Bronchial smooth muscle cell (primary cell): ENCODE measurements at places on chromosomes 3 and 15. TPM values are rescaled to one million over a fixed set of nuclear protein-coding genes. Genes with fewer than 3 reads are reported as not detected.

GALNT15 gene
- total RNA-seq, result 16.0 and 27.0 TPM in 2 replicates

ZNF385D gene
- total RNA-seq, result 1.1 and 1.5 TPM in 2 replicates

KNG1 gene
- total RNA-seq, result not detected in 2 replicates

DUOXA1 gene
- total RNA-seq, result under 0.01 TPM in 2 replicates

P3H2 gene
- 2.6 and 4.3 TPM in 2 replicates for total RNA-seq

ZCWPW2 gene
- total RNA-seq, result 0.69 and 1.1 TPM in 2 replicates

TMEM158 gene
- 10.2 and 19.7 TPM in 2 replicates for total RNA-seq

RBP2 gene
- total RNA-seq, result not detected in 2 replicates

SPTSSB gene
- under 0.01 and 0.09 TPM in 2 replicates for total RNA-seq

NRG4 gene
- total RNA-seq, result not detected in 2 replicates

ACKR2 gene
- 0.26 and 0.32 TPM in 2 replicates for total RNA-seq

CGGBP1 gene
- 27.6 and 33.1 TPM in 2 replicates for total RNA-seq

ITIH3 gene
- not detected in 2 replicates for total RNA-seq

SLITRK3 gene
- not detected in 2 replicates for total RNA-seq

CCK gene
- 3.9 and 43.5 TPM in 2 replicates for total RNA-seq

POPDC2 gene
- total RNA-seq, result under 0.01 and 0.26 TPM in 2 replicates

SCAMP2 gene
- total RNA-seq, result 8.8 and 9.1 TPM in 2 replicates

DVL3 gene
- total RNA-seq, result 28.7 and 36.6 TPM in 2 replicates

NMNAT3 gene
- 0.32 and 0.60 TPM in 2 replicates for total RNA-seq

ANAPC13 gene
- 81.6 and 92.4 TPM in 2 replicates for total RNA-seq

ZBBX gene
- total RNA-seq, result not detected in 2 replicates

CAND2 gene
- total RNA-seq, result 5.0 and 11.5 TPM in 2 replicates

CCNDBP1 gene
- total RNA-seq, result 44.8 and 52.0 TPM in 2 replicates

BCL2A1 gene
- 1.6 and 8.8 TPM in 2 replicates for total RNA-seq

MUSTN1 gene
- not detected in 2 replicates for total RNA-seq

C15orf62 gene
- under 0.01 TPM in 1 of 2 replicates, not detected in the other for total RNA-seq

HCN4 gene
- total RNA-seq, result under 0.01 TPM in 1 of 2 replicates, not detected in the other

SLC30A4 gene
- 7.3 and 7.4 TPM in 2 replicates for total RNA-seq

MED12L gene
- total RNA-seq, result 0.09 and 0.47 TPM in 2 replicates
